ENCODE measurements at places on chromosomes 6 and 20. TPM values are rescaled to one million over a fixed set of nuclear protein-coding genes. Genes with fewer than 3 reads are reported as not detected.

DNA sequence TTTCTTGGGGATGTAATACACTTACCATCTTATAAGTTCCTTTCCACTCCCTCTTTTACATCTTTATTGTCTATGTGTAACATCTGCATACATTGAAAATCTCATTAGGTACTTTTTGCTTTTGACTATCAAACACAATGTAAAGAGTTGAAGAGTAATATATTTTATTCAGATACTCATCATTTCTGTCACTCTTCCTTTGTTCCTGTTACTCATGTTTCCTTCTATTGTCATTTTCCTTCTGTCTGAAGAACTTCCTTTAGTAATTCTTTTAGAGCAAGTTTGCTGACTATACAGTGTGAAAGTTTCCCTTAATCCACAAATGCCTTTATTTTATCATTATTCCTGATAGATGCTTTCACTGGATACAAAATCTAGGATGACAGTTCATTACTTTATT, 339.8 kb downstream of the SOX4 start:
- DNase-seq = no peak

- DNase-seq = no peak
These were observed 41.5 kb downstream of the MAN1A1 start for GRCh38 chr6:119308048-119308570.

The SULF2 gene
- 9.3 TPM for total RNA-seq

The FAM162B gene
- total RNA-seq = 2.5 TPM

The LPA gene
- total RNA-seq = 0.14 TPM

The BACH2 gene
- total RNA-seq = 12.3 TPM

The SPAG4 gene
- 0.85 TPM for total RNA-seq

Data from thymus (tissue), 14 donors.